ENCODE measurements at places on chromosomes 7 and 10.
A peak's percentile ranks its signal among the peaks of the same experiment; 100 is the strongest.

GRCh38 chr10:97226398-97226797 lies 40.6 kb upstream of the SLIT1 start:
- no peak for DNase-seq
- no peak overlapping the region for H3K27ac ChIP-seq
- no peak overlapping the region for H3K4me3 ChIP-seq
- H3K36me3 ChIP-seq, result peaks cover 63% of the 10 kb centered on the region
- peaks cover 10% of the 10 kb centered on the region for H3K4me1 ChIP-seq

GRCh38 chr10:53447576-53447975 lies 675.0 kb upstream of the MBL2 start:
- no peaks in the 10 kb centered on the region for H3K36me3 ChIP-seq
- no peak overlapping the region for H3K27ac ChIP-seq
- no peak overlapping the region for H3K4me3 ChIP-seq

- no peaks in the 10 kb centered on the region for H3K4me1 ChIP-seq
- no peaks in the 10 kb centered on the region for H3K36me3 ChIP-seq
- H3K4me3 ChIP-seq, result no peak overlapping the region
Measured at GRCh38 chr7:115033917-115034459, 112.1 kb downstream of the MDFIC start.

- no peak for DNase-seq
- H3K36me3 ChIP-seq, result no peaks in the 10 kb centered on the region
Measured at GRCh38 chr7:92854501-92855238, 18.3 kb upstream of the CDK6 start.

DNA sequence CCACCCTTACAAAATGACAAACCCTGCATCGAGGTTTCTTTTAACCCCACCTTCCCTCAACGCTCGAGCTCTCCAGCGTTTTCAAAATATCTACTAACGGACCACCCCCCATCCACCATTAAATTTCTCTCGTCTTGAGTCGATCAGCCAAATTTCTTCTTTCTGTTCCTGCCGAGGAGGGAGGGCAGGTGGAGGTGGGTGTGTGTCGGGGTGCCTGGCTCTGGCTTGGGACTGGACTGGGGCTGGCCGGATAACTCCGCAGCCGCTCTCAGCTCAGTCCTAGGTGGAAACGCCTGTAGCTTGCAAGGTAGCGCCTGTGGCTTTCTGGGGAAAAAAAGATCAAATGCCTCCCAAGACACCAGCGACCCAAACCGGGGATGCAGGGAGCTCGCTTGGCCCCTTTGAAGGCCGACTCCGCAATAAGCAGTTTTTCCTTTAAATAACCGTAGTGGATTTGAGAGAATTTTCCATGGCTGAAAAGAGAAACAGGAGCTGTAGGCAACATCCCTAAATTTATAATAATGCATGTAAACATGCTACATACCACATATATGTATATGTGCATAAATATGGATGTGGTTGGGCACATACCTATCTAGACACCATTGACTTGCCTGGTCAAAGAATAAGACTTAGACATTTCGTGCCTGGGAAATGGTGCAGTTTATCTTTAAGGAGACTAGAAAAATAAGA lies 1.9 kb upstream of the TMEM178B start:
- peaks cover 65% of the 10 kb centered on the region for H3K27me3 ChIP-seq
- no peak overlapping the region for H3K27ac ChIP-seq
- H3K4me1 ChIP-seq, result peaks cover 23% of the 10 kb centered on the region
- H3K36me3 ChIP-seq, result no peaks in the 10 kb centered on the region
- peak overlapping the region; percentile 83 for H3K4me3 ChIP-seq

DNA sequence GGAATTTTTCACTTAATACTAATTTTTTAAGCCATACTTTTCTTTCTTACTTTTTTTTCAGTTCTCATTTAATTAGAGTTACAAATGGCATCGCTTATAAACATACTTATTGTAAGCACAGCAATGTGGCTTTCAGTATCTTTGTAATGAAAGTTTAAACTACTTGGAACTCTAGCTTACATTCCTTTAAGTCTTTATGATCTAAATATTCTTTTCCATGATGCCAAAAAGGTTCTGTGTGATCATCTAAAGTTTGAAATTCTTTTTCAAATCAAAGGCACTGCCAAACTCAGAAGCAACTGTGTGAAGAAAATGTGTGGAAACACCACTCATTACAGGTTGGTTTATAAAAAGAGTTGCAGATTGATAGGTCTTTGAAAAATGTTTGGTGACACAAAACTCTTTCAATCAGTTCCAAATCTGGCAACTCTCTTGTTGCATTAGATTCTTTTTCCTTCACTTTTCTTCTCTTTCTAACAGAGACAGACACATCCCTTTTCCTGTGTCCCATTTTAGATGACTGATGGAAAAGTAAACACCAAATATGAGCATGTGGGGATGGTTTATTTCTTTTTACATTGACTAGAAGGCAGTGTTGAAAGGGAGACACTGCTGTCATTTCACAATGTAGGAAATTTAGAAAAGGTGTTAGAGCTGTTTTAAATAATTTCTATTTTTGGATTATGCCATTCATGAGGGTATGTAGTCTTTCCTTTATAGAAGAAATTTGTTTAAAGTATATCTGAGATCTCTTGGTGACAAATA lies 392.3 kb downstream of the SUGCT start:
- no peaks in the 10 kb centered on the region for H3K27me3 ChIP-seq
- DNase-seq, result no peak

- no peak for DNase-seq
- H3K27ac ChIP-seq, result no peak overlapping the region
- H3K4me1 ChIP-seq, result no peaks in the 10 kb centered on the region
- no peak overlapping the region for H3K4me3 ChIP-seq
- no peaks in the 10 kb centered on the region for H3K27me3 ChIP-seq
- no peaks in the 10 kb centered on the region for H3K36me3 ChIP-seq
Measured at GRCh38 chr7:71220210-71220695, 88.3 kb downstream of the GALNT17 start.

GRCh38 chr10:92574548-92575261 lies 812 bp upstream of the IDE start:
- H3K4me3 ChIP-seq, result peak overlapping the region; percentile 91
- peaks cover 10% of the 10 kb centered on the region for H3K4me1 ChIP-seq
- no peaks in the 10 kb centered on the region for H3K36me3 ChIP-seq
- DNase-seq, result peak; percentile 15
- H3K27me3 ChIP-seq, result no peaks in the 10 kb centered on the region
- H3K27ac ChIP-seq, result peak overlapping the region; percentile 98

DNA sequence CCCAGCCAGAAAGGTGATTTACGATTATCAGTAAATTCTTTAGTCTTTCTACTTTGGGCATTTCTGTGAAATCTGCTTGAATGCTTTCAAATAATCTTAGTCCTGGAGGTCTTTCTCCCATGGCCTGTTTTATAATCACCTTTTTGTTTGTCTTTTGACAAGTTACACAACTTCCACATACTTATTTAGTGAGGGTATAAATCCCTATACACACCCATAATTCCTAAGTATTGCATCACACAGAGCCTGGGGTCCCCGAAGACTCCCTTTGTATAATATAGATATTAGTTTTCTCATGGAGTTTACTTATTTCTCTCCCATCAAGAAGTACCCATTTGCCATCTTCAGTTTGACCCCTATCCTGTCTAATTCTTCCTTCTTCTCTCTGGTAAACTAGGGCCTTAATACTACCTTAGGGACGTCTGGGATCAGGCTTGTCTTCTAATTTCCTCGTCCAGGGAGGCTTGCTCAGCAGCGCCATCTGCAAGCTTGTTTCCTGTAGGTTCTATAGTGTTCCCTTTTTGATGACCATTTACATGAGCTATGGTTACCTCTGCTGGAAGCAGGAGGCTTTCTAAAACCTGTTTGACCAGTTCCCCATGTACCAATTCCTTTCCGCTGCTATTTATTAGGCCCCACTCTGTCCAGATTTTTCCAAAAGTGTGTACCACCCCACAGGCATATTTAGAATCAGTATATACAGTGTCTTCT lies 8.1 kb downstream of the DNAH11 start:
- H3K36me3 ChIP-seq, result no peaks in the 10 kb centered on the region
- no peaks in the 10 kb centered on the region for H3K4me1 ChIP-seq
- DNase-seq, result no peak
- H3K4me3 ChIP-seq, result no peak overlapping the region
- H3K27ac ChIP-seq, result no peak overlapping the region

DNA sequence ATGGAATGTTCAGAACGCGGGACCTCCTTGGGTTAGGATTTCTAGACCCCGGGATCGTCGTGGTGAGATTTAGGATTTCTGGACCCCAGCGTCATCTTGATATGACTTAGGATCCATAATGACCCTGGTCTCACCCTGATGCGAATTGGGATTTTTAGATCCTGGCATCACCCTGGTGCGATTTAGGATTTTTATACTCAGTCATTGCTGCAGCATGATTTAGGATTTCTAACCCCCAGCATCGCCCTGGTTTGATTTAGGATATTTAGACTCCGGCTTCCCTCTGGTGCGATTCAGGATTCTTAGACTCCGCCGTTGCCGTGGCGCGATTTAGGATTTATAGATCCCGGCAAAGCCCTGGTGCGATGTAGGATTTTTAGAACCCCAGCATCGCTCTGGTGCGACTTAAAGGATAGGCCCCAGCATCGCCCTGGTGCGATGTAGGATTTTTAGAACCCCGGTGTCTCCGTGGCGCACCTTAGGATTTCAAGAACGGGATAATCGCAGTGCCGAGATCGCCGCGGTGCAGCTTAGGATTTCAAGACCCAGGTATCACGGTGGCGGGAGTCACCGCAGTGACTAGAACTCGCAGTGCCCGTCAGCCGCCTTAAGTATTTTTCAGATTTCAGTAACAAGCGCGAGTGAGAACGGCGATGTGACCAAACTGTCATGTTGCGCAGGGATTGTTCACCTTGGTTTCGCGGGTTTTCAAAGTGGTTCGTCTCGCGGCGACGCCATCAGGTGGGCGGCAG lies 814 bp downstream of the MEST start:
- H3K4me3 ChIP-seq, result peak overlapping the region; percentile 74
- peaks cover 6% of the 10 kb centered on the region for H3K36me3 ChIP-seq
- H3K27ac ChIP-seq, result no peak overlapping the region
- no peak for DNase-seq
- peaks cover 4% of the 10 kb centered on the region for H3K4me1 ChIP-seq

DNA sequence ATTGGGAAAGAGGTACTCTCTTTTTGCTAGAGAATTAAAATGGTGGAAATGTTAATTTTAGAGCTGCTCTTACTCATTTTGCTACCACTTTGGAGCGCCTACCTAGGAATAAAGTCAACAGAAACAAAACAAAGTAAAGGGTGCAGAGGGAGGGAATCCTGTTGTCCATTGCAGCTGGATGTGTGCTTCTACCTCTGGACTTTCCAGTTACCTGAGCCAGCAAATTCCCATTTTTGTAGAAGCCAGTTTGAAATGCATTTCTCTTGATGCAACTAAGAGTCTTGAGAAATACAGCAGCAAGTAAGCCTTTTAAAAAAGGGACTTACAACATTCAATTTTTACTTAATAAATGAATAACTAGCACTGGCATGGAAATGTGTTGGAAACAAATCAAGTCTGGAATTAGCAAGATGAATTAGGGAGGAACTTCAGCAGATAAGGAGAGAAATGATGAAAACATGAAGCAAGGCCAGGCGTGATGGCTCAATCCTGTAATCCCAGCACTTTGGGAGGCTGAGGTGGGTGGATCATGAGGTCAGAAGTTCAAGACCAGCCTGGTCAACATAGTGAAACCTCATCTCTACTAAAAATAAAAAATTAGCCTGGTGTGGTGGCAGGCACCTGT lies 113.5 kb upstream of the CTTNBP2 start:
- no peaks in the 10 kb centered on the region for H3K27me3 ChIP-seq
- H3K4me1 ChIP-seq, result no peaks in the 10 kb centered on the region
- DNase-seq, result no peak

- no peaks in the 10 kb centered on the region for H3K4me1 ChIP-seq
- no peak overlapping the region for H3K4me3 ChIP-seq
- H3K27ac ChIP-seq, result no peak overlapping the region
Measured at GRCh38 chr7:2420216-2420933, 17.0 kb downstream of the CHST12 start.

- peak overlapping the region; percentile 55 for H3K27ac ChIP-seq
- H3K27me3 ChIP-seq, result no peaks in the 10 kb centered on the region
- DNase-seq, result no peak
- H3K4me1 ChIP-seq, result peaks cover 28% of the 10 kb centered on the region
- no peaks in the 10 kb centered on the region for H3K36me3 ChIP-seq
- H3K4me3 ChIP-seq, result no peak overlapping the region
Measured at GRCh38 chr10:97096261-97097083, 89.3 kb downstream of the SLIT1 start.

Measured in neuronal stem cell (in vitro differentiated cells).